ENCODE measurements at places on chromosomes 2 and 18. TPM values are rescaled to one million over a fixed set of nuclear protein-coding genes. Genes with fewer than 3 reads are reported as not detected.

Gene CD207
- not detected for total RNA-seq

Gene TCF23
- total RNA-seq, result not detected

Gene ROCK2
- total RNA-seq, result 36.7 TPM

Gene SERPINB4
- not detected for total RNA-seq

Gene FSHR
- total RNA-seq, result under 0.01 TPM

Gene MAP4K3
- 45.7 TPM for total RNA-seq

Gene SPRED2
- 4.0 TPM for total RNA-seq

Gene COLEC12
- total RNA-seq, result 144 TPM

Gene MAPK4
- not detected for total RNA-seq

Gene RAB27B
- total RNA-seq, result 0.52 TPM
